BE2C (cell line): ENCODE measurements at places on chromosomes 12 and 14.
A peak's percentile ranks its signal among the peaks of the same experiment; 100 is the strongest.

- DNase-seq, result no peak
Measured at GRCh38 chr12:42819846-42820245, 230.3 kb upstream of the PRICKLE1 start.

DNA sequence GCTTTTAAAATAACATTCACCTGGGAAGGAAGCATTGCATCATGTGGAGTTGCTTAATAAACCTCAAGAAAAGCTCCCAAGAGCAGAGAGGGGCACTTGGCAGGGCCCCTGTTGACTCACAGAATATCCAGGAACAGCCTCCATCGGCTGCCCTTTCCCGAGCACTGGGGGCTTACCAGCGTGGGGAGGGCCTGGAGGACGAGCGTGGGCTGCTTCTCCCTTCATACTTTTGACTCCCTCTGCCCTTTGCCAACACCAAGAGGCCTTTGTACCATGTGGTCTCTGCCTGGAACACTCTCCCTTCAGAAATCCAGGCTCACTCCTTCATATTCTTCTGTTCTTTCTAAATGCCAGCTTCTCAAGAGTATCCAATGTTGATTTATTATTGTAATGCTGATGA lies 492.1 kb upstream of the TMEM132C start:
- DNase-seq, result no peak

DNA sequence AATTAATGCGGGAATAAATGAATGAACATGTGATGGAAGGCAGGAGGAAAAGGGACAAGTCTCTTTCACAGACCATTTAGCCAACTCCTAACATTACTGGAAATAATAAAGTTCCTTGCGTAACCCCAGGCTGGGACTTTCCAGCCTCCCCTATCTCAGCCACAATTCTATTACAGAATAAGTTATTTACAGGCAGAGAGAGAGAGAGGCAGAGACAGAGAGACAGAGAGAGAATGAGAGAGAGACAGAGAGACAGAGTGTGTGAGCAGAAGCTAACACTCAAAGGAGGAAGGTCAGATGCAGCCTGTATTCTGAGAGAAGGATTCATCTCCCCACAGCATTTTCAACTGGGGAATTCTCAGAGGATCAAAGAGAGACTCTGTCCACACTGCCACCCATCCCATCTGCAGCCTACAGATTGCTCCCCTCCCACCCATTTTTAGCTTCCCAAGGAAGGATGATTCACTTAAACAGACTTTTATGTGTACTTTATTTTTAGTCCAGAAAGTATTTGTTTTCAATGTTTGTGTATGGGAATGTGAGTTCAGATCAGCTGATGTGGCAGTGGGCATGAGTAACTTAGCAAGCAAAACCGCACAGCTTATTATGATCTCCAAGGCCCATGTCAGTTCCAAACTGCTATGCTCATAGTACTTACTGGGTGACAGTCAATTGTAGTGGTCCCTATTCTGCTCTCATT lies 165.7 kb downstream of the CAND1 start:
- no peak for DNase-seq

- no peak for DNase-seq
Measured at GRCh38 chr14:66824251-66824650, 316.3 kb downstream of the GPHN start.

- no peak for DNase-seq
Measured at GRCh38 chr14:98840091-98840490, 431.9 kb downstream of the BCL11B start.

GRCh38 chr14:29459969-29460560 lies 467.6 kb downstream of the PRKD1 start:
- DNase-seq, result no peak

DNA sequence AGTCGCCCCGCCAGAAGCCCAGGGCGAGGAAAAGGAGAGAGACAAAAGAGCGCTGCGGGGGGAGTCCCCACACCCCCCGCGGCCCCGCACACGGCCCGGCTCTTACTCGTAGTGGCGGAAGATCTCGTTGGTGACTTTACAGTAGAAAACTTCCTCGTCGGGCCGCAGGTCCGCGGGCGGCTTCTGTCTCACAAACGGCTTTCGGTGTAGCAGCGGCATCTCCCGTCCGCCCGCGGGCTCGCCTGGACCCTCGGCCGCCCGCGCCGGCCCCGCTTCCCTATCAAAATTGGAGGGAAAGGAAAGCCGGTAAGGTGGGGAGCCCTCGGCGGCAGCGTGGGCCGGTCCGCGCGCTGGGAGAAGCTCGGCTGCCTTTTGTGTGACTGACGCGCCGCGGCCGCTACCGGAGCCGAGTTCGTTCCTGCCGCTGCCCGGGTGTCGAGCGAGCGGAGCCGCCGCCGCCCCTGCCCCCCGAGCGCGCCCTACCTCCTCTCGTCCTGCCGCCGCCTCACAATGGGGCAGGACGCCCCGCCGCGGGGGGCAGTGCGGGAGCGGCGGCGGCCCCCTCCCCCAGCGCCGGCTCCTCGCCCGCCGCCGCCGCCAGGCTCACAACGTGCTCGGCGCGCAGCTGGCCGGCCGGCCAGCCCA lies 652 bp downstream of the BAZ1A start:
- DNase-seq, result peak; percentile 61

- no peak for DNase-seq
Measured at GRCh38 chr12:117321572-117321971, 39.9 kb downstream of the NOS1 start.

GRCh38 chr14:75822522-75823141 lies 159.2 kb downstream of the TGFB3 start:
- DNase-seq, result no peak

DNA sequence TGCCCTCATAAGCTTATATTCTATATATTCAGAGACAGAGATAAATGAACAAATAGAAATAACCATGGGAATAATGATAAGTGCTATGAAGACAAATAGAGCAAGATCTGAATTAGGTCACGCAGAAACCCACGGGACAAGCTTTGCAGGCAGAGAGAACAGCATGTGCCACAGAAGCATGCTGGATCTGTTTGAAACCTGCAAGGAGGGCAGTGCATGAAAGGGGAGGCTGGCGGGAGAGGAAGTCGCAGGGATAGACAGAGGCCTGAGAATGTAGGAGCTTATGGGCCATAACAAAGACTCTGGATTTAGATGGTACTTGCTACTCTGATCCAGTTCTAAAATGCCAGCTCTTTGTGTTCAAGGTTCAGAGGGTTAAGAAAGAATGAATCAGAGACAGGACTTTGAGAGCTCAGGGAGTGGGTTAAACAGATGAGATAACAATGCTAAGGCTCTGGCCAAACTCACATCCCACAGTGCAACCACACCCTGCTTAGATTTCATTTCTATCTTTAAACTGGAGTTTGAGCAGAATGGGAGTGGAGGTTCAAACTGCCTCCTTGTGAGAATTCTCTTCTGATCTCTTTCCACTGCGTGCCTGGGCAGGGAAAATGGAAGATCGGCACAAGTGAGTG lies 49.2 kb upstream of the PPP1R12A start:
- no peak for DNase-seq

GRCh38 chr14:104316121-104316722 lies 177.8 kb downstream of the KIF26A start:
- no peak for DNase-seq

GRCh38 chr14:100890061-100890850 lies 13.3 kb downstream of the RTL1 start:
- peak; percentile 3 for DNase-seq

- no peak for DNase-seq
Measured at GRCh38 chr14:61125867-61126572, 145.0 kb downstream of the SLC38A6 start.

- peak; percentile 95 for DNase-seq
Measured at GRCh38 chr14:90522571-90523191, 125.9 kb downstream of the CALM1 start.

GRCh38 chr12:1384910-1385309 lies 209.5 kb downstream of the FBXL14 start:
- no peak for DNase-seq
